Activated CD4-positive, alpha-beta memory T cell treated with anti-CD3 and anti-CD28 coated beads, Interleukin-2, amount 10 ng/mL, durations not matched to agents 7 days and 5 days (primary cell): ENCODE measurements at places on chromosomes 3 and 15.

DNA sequence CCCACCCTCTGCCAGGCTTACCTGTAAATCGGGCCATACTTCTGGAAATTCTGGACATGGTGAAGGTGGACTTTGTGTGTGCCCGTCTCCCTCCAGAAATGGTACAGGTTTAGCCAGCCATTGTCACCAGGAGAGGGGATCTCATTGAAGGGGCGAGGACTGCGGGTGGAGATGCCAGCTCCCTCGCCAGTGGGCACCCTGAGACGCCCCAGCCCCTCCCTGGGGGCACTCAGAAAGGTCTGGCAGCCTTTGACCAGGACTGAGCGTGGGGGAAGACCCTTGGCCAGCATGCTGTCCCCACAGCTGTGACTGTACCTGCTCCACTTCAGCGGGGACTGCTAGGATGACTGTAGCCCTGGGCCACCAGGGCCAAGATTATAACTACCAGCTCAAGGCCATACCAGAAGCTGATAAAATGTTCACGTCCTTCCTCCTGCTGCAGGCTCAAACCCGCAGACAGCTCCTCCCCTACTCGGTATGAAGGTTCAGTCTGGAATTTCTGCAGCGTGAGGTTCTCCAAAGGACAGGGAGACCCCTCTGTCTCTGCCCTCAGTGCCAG, at the start of gene CYP11A1:
TSS of gene CYP11A1 (minus strand) at position 351 of the 559 bp plus-strand sequence. CDS start at position 290, 61 bp downstream.
- H3K4me3 ChIP-seq = no peak within 1 kb of the TSS
- no peaks in the 10 kb centered on the region for H3K36me3 ChIP-seq
- no peak within 1 kb of the TSS for H3K27ac ChIP-seq
- DNase-seq = no peak

GRCh38 chr3:187763850-187764648, 18.8 kb upstream of the BCL6 start:
- no peaks in the 10 kb centered on the region for H3K27me3 ChIP-seq
- peaks cover 13% of the 10 kb centered on the region for H3K4me1 ChIP-seq
- no peak for DNase-seq
- H3K36me3 ChIP-seq = peaks cover 25% of the 10 kb centered on the region

- no peaks in the 10 kb centered on the region for H3K27me3 ChIP-seq
- no peak for DNase-seq
- peaks cover 39% of the 10 kb centered on the region for H3K4me1 ChIP-seq
- no peak overlapping the region for H3K4me3 ChIP-seq
- H3K27ac ChIP-seq = peak overlapping the region; percentile 24
- H3K36me3 ChIP-seq = peaks cover 9% of the 10 kb centered on the region
Measured at GRCh38 chr3:187783098-187783497, 37.8 kb upstream of the BCL6 start.

DNA sequence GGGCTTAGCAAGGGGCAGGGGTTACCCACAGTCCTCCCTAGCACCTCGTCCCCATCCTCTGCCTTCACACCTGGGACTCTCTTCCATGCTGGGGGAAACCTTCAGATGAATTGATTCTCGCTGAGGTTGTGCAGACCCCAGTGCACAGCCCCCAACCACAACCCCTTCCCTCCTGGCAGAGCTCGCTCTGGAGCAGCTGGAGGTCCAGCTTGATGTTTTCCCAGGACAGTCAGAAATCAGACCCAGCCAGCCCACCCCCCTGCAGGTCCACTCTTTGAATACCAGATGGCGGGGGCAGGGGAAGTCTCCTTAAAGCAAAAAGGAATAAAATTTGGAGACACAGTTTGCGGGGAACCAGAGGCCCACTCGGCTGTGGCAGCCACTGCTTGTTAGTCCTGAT, 234.4 kb downstream of the XXYLT1 start:
- H3K27ac ChIP-seq = no peak overlapping the region
- no peak for DNase-seq
- no peaks in the 10 kb centered on the region for H3K4me1 ChIP-seq
- no peaks in the 10 kb centered on the region for H3K36me3 ChIP-seq
- no peak overlapping the region for H3K4me3 ChIP-seq
